ENCODE measurements at places on chromosomes 16 and 17.

GRCh38 chr16:74448990-74449389 lies 27.7 kb upstream of the CLEC18B start:
- no peak for DNase-seq

DNA sequence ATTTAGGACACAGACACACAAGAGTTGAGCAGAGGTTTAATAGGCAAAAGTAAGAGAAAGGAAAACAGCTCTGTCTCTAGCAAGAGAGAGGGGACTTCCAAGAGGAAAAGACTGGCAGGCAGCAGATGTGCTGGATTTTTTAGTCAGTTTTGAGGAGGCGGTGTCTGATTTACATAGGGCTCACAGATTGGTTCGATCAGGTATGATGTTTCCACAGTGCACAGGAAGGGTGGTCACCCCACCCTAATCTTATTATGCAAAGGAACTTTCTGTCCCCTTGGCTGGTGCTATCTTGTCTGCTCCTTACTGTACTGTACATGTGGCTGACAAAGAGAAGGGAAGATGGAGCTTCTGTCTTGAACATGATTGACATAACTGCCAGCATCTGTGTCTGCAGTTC lies 25.3 kb downstream of the BFAR start:
- DNase-seq, result peak; percentile 16

DNA sequence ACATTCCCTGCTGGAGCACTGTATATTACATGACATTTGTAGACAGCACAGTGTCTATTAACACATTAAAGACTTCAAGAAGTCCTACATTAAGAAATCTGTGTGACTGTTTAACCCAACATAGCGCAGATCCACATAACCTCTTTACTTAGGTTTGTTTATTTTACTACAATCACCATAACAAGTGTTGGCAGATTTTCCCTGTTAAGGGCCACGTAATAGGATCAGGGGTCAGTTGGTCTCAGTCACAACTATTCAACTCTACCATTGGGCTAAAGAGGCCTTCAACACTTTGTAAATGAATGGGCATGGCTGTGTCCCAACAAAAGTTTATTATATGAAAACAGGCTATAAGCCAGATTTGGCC lies 51.3 kb upstream of the ADORA2B start:
- DNase-seq, result no peak

DNA sequence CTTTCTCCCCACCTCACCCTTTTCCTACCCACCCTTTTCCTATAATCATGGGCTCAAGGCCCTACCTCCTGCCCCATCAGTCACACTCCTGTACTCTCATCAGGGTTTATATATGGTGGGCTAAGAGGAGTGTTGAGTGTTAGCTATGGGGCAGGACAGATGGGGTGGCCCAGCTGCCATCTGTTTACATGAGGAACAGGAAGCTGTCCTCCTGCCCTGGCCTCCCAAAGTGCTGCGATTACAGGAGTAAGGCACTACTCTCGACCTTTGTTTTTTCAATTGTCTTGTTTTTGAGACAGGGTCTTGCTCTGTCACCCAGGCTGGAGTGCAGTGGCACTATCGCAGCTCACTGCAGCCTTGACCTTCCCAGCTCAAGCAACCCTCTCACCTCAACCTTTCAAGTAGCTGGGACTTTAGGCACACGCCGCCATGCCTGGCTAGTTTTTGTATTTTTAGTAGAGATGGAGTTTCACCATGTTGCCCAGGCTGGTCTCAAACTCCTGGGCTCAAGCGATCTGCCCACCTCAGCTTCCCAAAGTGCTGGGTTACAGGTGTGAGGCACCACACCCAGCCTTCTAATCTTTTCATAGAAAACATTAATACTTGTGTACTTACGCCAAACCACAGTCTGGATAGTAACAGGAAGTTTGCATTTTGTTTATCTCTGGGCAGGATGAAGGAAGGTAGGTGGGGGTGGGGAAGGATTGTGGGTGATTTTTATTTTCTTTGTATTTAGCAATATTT lies 1.6 kb downstream of the TRADD start:
- no peak for DNase-seq

- DNase-seq, result no peak
These were observed 14.2 kb downstream of the CRYM start for GRCh38 chr16:21263640-21264570.

- no peak for DNase-seq
These were observed 117.9 kb upstream of the GPR139 start for GRCh38 chr16:20191566-20191965.

GRCh38 chr16:2697401-2697948 lies 15.2 kb downstream of the KCTD5 start:
- no peak for DNase-seq

DNA sequence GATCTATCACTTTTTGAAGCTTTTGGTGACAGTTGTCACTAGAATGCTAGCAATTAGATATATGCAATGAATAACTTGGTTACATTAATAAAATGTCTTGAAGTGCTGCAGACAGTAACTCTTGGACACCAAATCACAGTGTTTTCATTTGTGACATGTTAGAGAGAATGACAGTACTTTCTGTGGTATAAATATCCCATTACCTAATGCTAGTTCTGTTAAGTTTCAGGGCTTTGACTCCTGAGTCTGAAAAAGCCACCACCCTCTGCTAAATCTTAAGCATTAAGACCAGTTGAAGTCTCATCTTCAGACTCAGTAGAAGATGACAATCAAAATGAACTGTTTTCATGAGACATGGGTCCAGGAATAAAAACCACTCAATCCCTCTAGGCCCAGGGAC lies 10.6 kb upstream of the CPHXL2 start:
- DNase-seq, result no peak

DNA sequence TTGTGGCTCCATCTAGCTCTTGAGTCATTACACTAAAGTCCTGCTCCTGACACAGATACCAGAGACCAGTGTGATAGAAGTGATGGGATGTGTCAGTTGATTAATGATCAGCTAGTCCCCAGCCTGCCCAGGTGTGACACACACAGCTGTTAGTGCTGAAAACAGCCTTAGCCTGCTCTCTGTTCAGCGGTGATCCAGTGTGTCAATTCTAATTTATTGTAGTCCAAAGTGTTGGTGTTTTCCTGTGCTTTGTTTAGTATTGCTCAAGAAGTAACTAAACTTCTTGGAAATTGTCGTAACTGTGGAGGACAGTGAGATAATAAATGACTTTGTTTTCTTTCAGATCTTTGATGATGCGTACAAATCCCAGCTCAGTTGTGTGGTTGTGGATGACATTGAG lies 92.3 kb downstream of the WNT3 start:
- DNase-seq, result no peak

GRCh38 chr16:49594685-49595498 lies 221.3 kb downstream of the C16orf78 start:
- no peak for DNase-seq

- DNase-seq, result peak; percentile 66
These were observed 66.1 kb downstream of the AXIN2 start for GRCh38 chr17:65495122-65496055.

- no peak for DNase-seq
These were observed 30.1 kb upstream of the SMURF2 start for GRCh38 chr17:64692187-64692586.

DNA sequence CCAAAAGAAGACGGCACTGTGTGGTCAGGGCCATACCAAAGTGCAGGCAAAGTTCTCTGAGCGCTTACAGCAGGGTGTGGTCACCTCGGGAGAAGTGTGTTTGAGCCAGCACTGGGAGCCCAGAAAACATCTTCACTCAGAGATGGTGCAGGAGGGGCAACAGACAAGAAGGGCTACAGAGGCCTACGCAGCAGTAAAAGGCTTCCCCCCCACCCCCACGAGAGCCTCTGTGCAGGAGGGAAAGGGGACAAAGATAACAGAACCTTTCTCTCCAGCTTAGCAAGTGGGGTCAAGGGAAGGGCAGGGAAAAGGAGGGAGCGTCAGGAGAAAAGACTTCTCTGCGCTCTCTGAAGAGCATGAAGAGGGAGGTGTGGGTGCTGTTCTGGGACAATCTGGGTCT lies 2.8 kb downstream of the VAT1 start:
- DNase-seq, result no peak

DNA sequence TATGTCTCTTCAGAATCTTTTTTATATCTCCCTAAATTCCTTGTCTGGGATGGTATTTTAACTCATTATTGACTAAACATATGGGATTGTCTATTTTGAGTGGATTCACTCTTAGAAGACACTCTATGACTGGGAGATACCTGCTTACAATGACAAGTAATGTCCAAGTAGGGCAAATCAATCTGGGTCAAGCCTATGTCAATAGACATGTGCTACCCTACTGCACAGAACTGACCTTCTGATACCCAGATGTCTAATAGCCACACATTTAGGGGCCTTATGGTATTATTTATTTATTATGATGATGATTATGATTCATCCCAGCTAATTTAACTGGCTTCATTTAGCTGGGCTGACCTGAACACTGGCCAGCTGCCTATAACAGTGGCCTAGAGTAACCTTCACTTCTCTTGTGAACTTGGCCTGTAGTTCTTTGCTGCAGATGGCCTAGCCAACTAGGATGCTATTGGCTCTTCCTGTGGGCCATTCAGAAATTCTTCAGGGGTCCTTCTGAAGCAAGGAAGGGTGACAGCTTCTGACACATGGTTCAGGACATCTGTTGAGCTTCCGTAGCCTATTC lies 138.0 kb downstream of the ANKFN1 start:
- no peak for DNase-seq

- no peak for DNase-seq
These were observed 44.2 kb downstream of the NT5M start for GRCh38 chr17:17347234-17347955.

GRCh38 chr16:23902748-23903414 lies 67.1 kb downstream of the PRKCB start:
- DNase-seq, result no peak

- no peak for DNase-seq
These were observed 22.2 kb downstream of the SERPINF1 start for GRCh38 chr17:1783834-1784611.

DNA sequence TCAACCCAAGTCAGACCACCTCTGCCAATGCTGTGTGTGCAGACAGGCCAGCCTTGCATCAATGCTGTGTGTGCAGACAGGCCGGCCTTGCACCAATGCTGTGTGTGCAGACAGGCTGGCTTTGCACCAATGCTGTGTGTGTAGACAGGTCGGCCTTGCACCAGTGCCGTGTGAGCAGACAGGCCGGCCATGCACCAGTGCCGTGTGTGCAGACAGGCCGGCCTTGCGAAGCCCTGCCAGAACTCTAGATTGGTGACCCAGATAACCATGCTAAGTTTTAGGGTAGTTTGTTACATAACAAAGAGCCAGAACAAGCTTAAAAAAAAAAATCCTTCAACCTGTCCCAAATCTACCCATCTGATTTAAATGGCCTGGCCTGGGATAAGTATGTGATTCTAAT lies 54.3 kb downstream of the ELAC2 start:
- DNase-seq, result no peak

DNA sequence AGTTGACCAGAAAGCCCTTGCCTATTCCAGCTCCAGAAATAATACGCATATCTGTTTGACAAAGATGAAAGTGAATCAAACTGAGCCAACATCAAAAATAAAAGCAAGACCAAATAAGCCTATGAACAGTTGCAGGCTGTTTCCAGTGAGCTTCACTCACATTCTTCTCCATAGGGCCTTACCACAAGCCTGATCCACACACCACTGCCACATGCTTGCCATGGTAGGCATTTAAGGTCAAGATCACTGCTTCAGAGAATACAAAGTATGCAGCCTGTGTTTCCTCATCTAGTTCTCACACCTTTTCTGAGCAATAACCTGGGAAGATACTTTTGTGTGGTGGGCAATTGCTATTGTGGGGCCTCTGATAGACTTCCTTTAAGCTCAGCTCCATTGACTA lies 1060.2 kb downstream of the CDH11 start:
- no peak for DNase-seq

- no peak for DNase-seq
These were observed 228.9 kb downstream of the PMP22 start for GRCh38 chr17:15036238-15036637.

- no peak for DNase-seq
These were observed 5.6 kb downstream of the ALOX15 start for GRCh38 chr17:4635823-4636375.

DNA sequence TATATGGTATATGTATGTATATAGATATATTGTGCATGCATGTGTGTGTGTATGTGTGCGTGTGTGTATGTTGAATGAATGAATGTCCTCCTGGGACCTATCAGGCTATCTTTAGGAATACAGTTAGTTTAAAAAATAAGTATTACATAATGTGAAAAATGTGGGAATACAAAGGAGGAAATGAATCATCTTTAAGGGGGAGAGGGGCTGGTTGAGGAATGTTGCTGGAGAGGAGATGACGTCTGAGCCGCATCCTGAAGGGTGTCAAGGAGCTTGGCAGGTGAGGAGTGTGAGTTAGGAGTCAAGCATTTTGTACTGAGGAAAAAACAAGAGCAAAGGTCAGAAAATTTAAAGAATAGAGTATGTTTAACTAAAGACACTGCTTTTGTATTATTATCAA lies 62.4 kb upstream of the NLK start:
- DNase-seq, result no peak

DNA sequence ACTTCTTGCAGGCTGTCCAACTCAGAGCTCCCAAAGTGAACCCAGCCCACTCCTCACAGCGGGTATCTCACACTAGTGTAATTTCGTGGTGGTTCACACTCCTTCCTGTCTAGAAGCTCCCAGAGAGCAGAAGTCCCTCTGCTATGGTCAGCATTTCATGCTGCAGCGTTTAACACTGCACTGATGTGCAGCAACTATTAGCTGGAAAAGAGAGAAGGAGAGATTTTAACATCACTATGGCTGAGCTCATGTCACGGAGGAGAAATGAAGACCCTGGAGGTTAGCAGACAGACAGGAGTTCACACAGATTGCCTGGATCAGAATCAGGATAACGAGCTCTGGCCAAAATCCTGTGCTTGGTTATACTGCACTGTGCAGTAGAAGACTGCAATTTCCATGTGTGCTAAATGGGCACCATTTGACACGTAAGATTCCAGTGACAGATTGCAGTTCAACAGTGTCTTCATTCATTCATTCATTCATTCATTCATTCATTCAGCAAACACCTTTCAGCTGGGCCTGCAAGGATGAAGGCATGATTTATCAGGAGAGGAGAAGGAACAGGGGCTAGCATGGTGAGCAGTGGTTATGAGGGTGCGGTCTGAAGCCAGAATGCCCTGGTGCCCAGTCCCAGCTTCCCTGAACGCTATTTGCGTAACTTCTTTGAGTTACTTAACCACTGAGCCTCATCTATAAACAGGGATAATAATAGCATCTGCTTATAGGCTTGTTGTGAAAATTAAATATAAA lies 5.3 kb upstream of the CCL1 start:
- DNase-seq, result peak; percentile 36

- peak; percentile 88 for DNase-seq
These were observed 11.4 kb upstream of the AURKB start for GRCh38 chr17:8221663-8222379.
